ENCODE measurements at places on chromosomes 2 and 18. TPM values are rescaled to one million over a fixed set of nuclear protein-coding genes. Genes with fewer than 3 reads are reported as not detected.

- peaks cover 42% of the 10 kb centered on the region for H3K4me1 ChIP-seq
- no peaks in the 10 kb centered on the region for H3K36me3 ChIP-seq
- H3K27me3 ChIP-seq: no peaks in the 10 kb centered on the region
- H3K27ac ChIP-seq: peak overlapping the region; percentile 35
- no peak for DNase-seq
Observed at GRCh38 chr2:101341421-101341820, 32.9 kb upstream of the RNF149 start.

Gene UCN
- 0.52 TPM for total RNA-seq

Gene EVA1A
- total RNA-seq: 70.8 TPM

- H3K4me1 ChIP-seq: peaks cover 11% of the 10 kb centered on the region
- H3K36me3 ChIP-seq: no peaks in the 10 kb centered on the region
- no peaks in the 10 kb centered on the region for H3K27me3 ChIP-seq
- peak; percentile 12 for DNase-seq
- 0 out of 2 replicates have a peak within 1 kb of the TSS, but pooled peaks have one; percentile 12 for H3K27ac ChIP-seq
Observed at GRCh38 chr2:238100049-238100820, at the start of gene ESPNL. Gene ESPNL (plus strand): TSS chr2:238100340. CDS start chr2:238100420, 80 bp downstream.

DNA sequence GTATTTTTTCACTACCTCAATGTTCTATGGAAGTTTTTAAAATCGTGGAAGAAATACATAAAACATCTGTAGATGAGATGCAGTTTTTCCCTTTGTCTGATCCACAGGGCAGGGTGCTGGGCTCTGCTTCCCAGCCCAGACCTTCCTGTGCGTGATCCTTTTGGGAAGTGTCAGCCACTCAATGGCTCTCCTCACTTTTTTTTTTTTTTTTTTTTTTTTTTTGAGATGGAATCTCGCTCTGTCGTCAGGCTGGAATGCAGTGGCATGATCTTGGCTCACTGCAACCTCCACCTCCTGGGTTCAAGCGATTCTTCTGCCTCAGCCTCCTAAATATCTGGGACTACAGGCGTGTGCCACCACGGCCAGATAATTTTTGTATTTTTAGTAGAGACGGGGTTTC, 32.8 kb downstream of the SOWAHC start:
- H3K27me3 ChIP-seq: no peaks in the 10 kb centered on the region
- DNase-seq: no peak
- no peak overlapping the region for H3K27ac ChIP-seq
- H3K4me3 ChIP-seq: no peak overlapping the region
- no peaks in the 10 kb centered on the region for H3K36me3 ChIP-seq

DNA sequence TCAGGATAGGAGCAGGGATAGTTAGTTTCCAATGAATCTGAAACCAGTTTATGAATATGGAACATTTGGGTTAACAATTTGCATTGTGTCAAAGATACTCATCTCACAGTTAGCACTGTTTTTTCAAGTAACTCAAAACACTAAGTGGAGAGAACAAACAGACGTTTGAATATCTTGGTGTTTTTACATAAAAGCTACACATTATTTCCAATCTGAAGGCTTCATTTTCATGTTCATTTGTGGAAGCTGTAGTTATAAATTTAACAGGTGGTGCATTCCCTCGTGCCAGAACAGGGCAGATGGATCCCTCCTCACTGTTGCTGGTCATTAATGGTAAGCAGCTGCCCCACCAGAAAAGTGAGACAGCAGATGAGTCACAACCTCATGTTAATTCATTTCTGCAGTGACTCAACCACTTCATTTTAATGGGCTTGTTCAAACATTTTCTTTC, 286.9 kb downstream of the TMX3 start:
- peak overlapping the region; percentile 46 for H3K27ac ChIP-seq
- H3K4me1 ChIP-seq: peaks cover 49% of the 10 kb centered on the region
- no peaks in the 10 kb centered on the region for H3K27me3 ChIP-seq
- H3K36me3 ChIP-seq: no peaks in the 10 kb centered on the region
- H3K4me3 ChIP-seq: no peak overlapping the region

DNA sequence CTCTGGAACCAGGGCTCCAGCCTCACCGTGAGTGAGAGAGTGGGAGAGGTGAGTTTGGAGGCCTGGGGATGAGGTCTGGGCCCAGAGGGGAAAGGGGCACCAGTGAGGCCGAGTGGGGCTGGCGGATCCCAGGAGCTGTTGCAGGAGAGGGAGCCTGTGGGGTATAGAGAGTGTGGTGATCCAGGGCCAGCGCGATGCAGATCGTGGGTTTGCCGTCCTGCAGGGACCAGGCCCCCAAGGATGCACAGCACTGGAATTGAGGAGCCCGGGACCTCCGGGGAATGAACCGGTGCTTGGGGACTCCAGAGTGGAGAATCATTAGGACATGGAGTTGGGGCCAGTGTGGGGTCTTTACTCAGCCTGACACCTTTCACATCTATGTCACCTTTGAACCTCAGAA, 25.7 kb upstream of the RAB6D start:
- no peaks in the 10 kb centered on the region for H3K4me1 ChIP-seq
- H3K27me3 ChIP-seq: no peaks in the 10 kb centered on the region
- no peaks in the 10 kb centered on the region for H3K36me3 ChIP-seq
- H3K4me3 ChIP-seq: no peak overlapping the region

DNA sequence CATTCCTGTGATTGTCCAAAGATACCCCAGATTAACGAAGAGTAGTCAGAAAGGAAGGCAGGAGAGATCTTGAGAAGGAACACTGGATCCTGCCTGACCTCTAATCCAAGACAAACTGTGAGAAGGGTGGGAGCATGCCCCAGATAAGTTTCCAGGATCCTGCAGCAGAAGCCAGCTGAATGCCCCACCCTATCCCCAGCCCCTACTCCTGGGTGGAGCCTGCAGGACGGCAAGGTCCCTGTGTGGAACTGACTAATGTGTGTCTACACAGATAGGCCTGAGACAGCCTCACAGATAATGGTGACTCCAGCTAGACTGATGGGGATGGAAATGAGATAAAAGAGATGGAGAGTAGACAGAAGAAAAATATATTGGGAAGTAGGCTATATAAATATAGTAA, 174.3 kb downstream of the PDE1A start:
- no peak for DNase-seq
- no peaks in the 10 kb centered on the region for H3K27me3 ChIP-seq
- H3K36me3 ChIP-seq: no peaks in the 10 kb centered on the region
- no peak overlapping the region for H3K27ac ChIP-seq

GRCh38 chr2:123546353-123546752, 478.7 kb upstream of the CNTNAP5 start:
- peak overlapping the region; percentile 49 for H3K27ac ChIP-seq
- H3K4me3 ChIP-seq: no peak overlapping the region
- H3K27me3 ChIP-seq: no peaks in the 10 kb centered on the region
- H3K4me1 ChIP-seq: peaks cover 15% of the 10 kb centered on the region
- no peaks in the 10 kb centered on the region for H3K36me3 ChIP-seq

Gene C2orf78
- not detected for total RNA-seq

DNA sequence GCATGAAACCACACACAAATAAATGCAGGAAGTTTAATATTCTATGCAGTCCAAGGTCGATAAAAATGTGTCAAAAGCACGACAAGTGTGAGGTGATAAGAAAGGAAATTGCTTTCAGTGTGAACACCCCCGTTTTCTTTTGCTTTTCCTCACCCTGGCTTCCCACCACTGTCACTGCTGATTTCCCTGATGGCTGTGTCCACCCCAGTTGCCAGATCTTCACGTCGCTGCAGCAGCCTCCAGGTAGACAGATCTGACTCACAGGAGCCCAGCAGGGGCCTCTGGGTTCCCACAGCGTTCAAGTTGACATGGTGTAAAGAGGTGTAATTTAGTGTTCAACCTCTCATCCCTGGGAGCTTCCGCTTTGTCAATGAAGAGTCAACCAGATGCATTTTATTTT, 128.0 kb upstream of the TACR1 start:
- H3K4me1 ChIP-seq: no peaks in the 10 kb centered on the region
- no peaks in the 10 kb centered on the region for H3K36me3 ChIP-seq
- no peak overlapping the region for H3K27ac ChIP-seq

GRCh38 chr18:6509832-6510231, 95.1 kb upstream of the L3MBTL4 start:
- peaks cover 16% of the 10 kb centered on the region for H3K4me1 ChIP-seq
- DNase-seq: peak; percentile 83
- H3K4me3 ChIP-seq: no peak overlapping the region
- H3K36me3 ChIP-seq: no peaks in the 10 kb centered on the region
- no peaks in the 10 kb centered on the region for H3K27me3 ChIP-seq

- DNase-seq: no peak
- H3K36me3 ChIP-seq: no peaks in the 10 kb centered on the region
- H3K27me3 ChIP-seq: no peaks in the 10 kb centered on the region
Observed at GRCh38 chr18:39938676-39939608, 2016.1 kb upstream of the PIK3C3 start.

Gene ASAP2
- 34.5 TPM for total RNA-seq

- H3K4me3 ChIP-seq: peak within 1 kb of the TSS; percentile 54
- no peaks in the 10 kb centered on the region for H3K36me3 ChIP-seq
- no peak for DNase-seq
- peaks cover 21% of the 10 kb centered on the region for H3K27me3 ChIP-seq
- no peaks in the 10 kb centered on the region for H3K4me1 ChIP-seq
Observed at GRCh38 chr18:5543773-5544389, at the start of gene EPB41L3. Gene EPB41L3 (minus strand): TSS chr18:5543997. CDS start chr18:5489183, 54,814 bp downstream.

Gene GPR35
- 5.2 TPM for total RNA-seq

Gene MC4R
- total RNA-seq: not detected

GRCh38 chr2:86037141-86037794, 68.4 kb downstream of the POLR1A start:
- H3K27ac ChIP-seq: no peak overlapping the region
- H3K4me3 ChIP-seq: no peak overlapping the region
- H3K36me3 ChIP-seq: peaks cover 69% of the 10 kb centered on the region
- no peaks in the 10 kb centered on the region for H3K4me1 ChIP-seq
- no peaks in the 10 kb centered on the region for H3K27me3 ChIP-seq

GRCh38 chr2:28583899-28584553, 88.2 kb downstream of the PLB1 start:
- peak overlapping the region; percentile 96 for H3K27ac ChIP-seq
- H3K4me3 ChIP-seq: peak overlapping the region; percentile 46
- H3K4me1 ChIP-seq: peaks cover 38% of the 10 kb centered on the region
- no peaks in the 10 kb centered on the region for H3K36me3 ChIP-seq
- peak; percentile 97 for DNase-seq

DNA sequence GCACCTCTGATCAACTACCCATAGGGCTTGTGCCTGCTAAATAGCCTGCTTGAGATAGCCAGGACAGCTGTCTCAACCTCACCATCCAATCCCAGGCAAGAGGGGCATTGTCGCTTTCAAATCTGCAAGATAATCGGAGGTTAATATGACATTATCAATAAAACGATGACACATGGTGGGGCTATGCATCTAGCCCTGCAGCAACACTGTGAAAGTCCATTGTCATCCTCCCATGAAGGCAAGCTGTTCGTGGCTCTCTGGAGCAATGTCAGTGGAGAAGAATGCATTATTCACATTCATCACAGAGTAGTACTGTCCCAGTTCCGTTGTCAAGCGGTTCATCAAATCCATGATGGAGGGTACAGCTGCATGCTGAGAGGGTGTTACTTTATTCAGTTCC, 18.9 kb upstream of the KLHL23 start:
- H3K4me1 ChIP-seq: peaks cover 26% of the 10 kb centered on the region
- no peak overlapping the region for H3K27ac ChIP-seq
- peak; percentile 61 for DNase-seq
- peak overlapping the region; percentile 50 for H3K4me3 ChIP-seq

Gene C2orf74
- total RNA-seq: 16.8 TPM

Gene RTP5
- total RNA-seq: not detected

DNA sequence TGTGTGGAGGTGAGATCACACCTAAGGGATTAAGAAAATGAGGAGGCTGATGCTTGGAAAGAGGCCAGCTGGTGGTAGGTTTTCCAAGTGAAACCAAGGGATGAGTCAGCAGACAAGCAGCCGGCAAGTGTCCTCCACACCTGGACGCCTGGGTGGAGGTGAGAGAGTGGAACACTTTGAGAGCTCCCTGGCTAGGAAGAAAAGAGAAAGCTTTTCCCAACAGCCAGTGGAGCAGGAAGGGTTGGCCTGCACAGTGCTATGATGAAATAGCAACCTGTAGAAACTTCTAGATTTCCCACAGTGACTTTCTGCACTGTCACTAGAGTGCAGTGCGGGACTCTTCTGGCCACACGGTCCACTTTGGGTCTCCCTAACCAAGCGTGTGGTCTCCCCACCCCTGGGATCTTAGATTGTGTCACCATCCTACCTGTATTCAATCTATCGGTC, 19.6 kb upstream of the IL37 start:
- no peak overlapping the region for H3K4me3 ChIP-seq
- H3K36me3 ChIP-seq: no peaks in the 10 kb centered on the region
- peak overlapping the region; percentile 59 for H3K27ac ChIP-seq
- no peaks in the 10 kb centered on the region for H3K27me3 ChIP-seq

Gene KRTCAP3
- not detected for total RNA-seq

DNA sequence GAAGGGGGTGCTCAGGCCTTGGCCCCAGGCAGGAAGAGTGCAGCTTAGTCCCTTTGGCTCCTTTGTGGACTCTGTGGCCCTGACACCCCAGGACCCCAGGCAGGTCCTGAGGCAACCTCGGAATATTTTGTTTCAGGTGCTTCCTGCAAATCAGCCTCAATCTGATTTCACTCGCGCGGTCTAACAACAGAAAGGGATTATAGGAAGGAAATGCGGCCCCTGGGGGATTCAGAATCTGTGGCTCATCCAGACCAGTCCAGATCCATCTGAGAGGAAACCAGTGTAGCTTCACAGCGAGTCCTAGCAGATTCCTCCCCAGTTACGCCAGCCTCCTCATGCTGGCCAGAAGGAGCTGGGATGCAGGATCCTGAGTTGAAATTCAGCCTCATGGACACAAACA, 59.5 kb upstream of the YWHAQ start:
- no peak overlapping the region for H3K4me3 ChIP-seq
- no peaks in the 10 kb centered on the region for H3K4me1 ChIP-seq
- no peaks in the 10 kb centered on the region for H3K27me3 ChIP-seq
- H3K27ac ChIP-seq: no peak overlapping the region
- no peaks in the 10 kb centered on the region for H3K36me3 ChIP-seq
- no peak for DNase-seq

Gene ATG9A
- total RNA-seq: 77.2 TPM

- no peak for DNase-seq
- peaks cover 8% of the 10 kb centered on the region for H3K27me3 ChIP-seq
- H3K27ac ChIP-seq: no peak overlapping the region
- H3K4me1 ChIP-seq: peaks cover 14% of the 10 kb centered on the region
- no peak overlapping the region for H3K4me3 ChIP-seq
Observed at GRCh38 chr2:57182916-57183315, 863.7 kb upstream of the VRK2 start.

Gene TMEM178A
- not detected for total RNA-seq

DNA sequence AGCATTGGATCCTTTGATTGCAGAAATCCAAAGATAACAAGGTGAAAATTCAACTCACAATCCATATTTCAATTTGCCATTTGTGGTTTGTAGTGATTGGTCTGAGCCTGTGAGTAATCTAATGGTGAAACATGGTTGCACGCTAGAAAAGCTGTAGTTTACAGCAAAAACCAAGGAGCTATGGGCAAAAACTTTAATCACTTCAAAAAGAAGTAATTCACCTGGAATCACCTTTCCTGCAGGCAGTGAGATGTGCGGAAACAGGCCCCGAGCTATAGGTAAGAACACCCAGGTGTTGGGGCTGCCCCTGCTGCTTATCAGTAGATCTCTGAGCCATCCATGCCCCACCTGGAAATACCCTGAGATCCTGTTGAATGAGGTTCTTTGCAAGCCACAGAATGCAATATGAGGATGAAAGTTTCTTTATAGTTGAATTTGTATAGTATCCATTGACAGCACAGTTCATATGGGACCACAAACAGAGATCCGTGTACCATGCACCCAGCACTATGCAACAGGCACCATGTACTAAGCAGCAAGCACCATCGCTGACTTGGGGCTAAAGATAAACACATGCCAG, 208.2 kb downstream of the SPP2 start:
- H3K4me1 ChIP-seq: peaks cover 41% of the 10 kb centered on the region
- H3K27ac ChIP-seq: peak overlapping the region; percentile 97
- peak; percentile 83 for DNase-seq
- no peaks in the 10 kb centered on the region for H3K36me3 ChIP-seq
- H3K27me3 ChIP-seq: no peaks in the 10 kb centered on the region
- peak overlapping the region; percentile 13 for H3K4me3 ChIP-seq

Gene SMYD1
- total RNA-seq: not detected

Data from PC-3 (cell line).